A549 treated with Mapracorat at 1 μM for 4 hours (cell line): ENCODE measurements at places on chromosomes 4 and X. TPM values are rescaled to one million over a fixed set of nuclear protein-coding genes. Genes with fewer than 3 reads are reported as not detected.

Gene PAGE2B
- not detected in 5 replicates for total RNA-seq

Gene RBMXL3
- not detected in 5 replicates for total RNA-seq

Gene CITED1
- 0.81 to 3.0 TPM (median 1.9 TPM) in 5 replicates for total RNA-seq

Gene ARMCX4
- 0.18 to 0.93 TPM (median 0.41 TPM) in 5 replicates for total RNA-seq

Gene FMR1NB
- not detected in 5 replicates for total RNA-seq

Gene IQCM
- total RNA-seq = not detected in 5 replicates
